NCI-H524 (cell line): ENCODE measurements at places on chromosomes 13 and 19.

GRCh38 chr13:84574851-84575250 lies 692.6 kb upstream of the SLITRK1 start:
- DNase-seq, result peak; percentile 9

- DNase-seq, result no peak
Measured at GRCh38 chr19:50893047-50893736, 18.0 kb downstream of the KLK4 start.

DNA sequence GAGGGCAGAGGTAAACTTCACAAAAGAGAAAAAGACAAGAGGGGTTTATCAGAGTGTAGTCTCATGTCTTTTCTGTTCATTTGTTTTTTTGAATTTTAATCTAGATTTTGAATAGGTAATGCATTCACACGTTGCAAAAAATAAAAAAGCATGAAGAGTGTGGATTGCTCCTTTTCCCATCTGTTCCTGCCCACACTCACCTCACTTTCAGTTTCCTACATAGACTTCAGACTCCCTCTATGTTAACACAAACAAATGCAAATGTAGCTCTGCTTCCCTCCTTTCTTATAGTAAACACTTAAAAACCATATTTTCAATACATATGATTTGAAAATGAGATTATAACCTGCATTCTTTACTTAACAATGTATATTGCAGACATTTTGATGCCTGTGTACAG lies 20.3 kb downstream of the TNFSF13B start:
- no peak for DNase-seq

DNA sequence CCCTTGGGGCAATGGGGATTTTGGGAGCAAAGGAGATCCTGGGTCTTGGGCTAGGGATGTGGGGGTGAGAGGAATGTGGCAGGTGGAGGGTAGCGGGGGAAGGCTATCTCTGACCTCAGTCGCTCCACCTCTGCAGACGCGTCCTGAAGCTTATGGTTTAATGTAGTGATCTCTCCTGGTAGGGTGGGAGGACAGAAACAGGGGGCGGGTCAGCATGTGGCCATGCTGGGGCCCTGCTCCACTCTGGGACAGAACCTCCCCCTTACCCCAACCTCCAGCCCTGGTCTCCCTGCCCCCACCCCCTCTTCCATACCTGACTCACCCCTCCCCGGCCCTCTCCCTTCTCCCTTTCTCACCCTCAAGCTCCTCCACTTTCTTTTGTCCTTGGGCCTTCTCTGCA lies 1.4 kb downstream of the BST2 start:
- DNase-seq, result no peak

- no peak for DNase-seq
Measured at GRCh38 chr13:48158915-48159314, 64.0 kb upstream of the MED4 start.
